ENCODE measurements at places on chromosomes 5 and 9.

GRCh38 chr9:114742947-114743346 is 61.0 kb upstream of the TEX48 start:
- no peak for DNase-seq

GRCh38 chr5:87398981-87399614 is 13.6 kb downstream of the CCNH start:
- no peak for DNase-seq

DNA sequence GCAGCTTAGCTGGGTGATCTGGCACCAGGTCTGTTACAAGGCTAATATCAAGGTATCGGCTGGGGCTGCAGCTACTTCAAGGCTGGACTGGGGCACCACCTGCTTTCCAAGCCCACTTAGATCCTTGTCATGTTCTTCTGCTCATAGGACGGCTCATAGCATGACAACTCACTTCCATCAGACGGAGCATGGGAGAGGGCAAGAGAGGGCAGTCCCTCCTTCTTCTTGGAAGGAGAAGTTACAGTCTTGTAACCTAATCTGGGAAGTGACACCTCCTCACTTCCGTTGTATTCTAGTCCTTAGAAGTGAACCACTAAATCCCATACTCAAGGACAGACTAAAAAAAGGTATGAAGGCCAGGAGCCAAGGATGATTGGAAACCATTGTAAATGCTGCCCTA is 258.2 kb downstream of the MAST4 start:
- no peak for DNase-seq

DNA sequence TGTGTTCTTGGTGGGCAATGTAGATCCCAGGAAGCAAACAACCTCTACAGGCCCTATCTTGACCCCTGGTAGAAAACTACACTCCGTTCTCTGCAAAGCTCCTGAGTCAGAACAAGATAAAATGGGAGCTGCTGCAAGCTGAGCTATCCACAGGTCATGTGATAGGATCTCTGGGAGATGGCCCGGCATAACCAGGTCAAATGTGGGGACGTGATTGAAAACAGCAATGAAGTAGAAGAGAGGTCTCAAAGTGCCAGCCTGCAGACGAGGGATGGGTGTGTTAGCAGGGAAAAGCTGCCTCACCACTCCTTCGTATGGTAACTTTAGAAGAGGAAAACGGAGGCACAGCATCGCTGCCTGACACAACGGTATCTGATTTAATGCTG is 25.0 kb downstream of the NRG2 start:
- DNase-seq = no peak

- no peak for DNase-seq
These were observed 443.6 kb downstream of the ELAVL2 start for GRCh38 chr9:23382418-23382817.

- peak; percentile 79 for DNase-seq
These were observed 28.3 kb upstream of the NIPAL4 start for GRCh38 chr5:157431544-157432200.

DNA sequence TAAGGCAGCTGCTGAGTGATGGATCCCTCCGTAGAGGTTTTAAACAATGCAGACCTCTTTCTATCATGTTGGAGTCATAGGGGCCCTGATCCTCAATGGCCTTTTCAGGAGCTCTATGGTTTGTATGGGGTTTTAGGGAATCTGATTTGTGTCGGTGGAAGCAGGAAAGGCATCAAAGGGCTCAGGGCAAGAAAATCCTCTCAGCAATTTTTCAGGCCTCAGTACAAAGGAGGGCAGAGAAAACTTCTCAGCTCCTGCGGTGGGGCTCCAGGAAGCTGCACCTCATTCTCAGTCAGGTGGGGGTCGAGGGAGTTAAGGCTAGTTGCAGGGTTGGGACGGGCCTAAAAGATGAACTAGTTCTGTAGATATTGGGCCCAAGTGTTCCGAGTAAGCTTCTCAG is 35.0 kb downstream of the GLRA1 start:
- DNase-seq = no peak

DNA sequence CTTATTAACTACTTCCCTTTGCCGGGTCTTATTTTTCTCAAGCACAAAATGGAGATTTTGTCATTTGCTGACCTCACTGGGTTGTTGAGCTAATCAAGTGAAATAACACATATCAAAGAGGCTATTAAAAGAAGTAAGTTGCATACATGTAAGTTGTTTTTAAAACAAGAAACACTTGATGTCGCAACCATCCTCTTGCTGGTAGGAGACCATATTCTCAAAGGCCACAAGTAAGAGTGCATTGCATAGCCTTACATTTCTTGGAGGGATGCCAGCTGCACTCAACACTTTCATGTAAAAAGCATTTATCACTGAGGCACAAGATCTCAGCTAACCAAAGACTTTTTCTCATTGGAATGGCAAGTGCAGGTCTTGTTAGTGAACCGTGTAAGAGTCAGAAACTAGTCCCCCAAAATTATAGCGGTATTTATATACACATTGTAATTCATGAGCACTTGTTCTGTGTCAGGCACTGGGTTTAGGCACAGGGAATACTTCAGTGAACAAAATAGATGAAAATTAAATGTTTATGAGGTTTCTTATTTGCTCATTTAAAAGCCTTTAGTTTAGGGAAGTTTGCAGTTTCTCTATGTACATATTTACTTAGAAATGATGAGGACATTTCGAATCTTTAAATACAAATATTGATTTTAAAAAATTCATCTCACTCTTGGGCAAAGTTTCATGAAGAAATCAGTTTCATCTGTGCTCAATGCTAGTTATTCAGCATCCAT is 72.0 kb downstream of the ZFAND5 start:
- peak; percentile 94 for DNase-seq

DNA sequence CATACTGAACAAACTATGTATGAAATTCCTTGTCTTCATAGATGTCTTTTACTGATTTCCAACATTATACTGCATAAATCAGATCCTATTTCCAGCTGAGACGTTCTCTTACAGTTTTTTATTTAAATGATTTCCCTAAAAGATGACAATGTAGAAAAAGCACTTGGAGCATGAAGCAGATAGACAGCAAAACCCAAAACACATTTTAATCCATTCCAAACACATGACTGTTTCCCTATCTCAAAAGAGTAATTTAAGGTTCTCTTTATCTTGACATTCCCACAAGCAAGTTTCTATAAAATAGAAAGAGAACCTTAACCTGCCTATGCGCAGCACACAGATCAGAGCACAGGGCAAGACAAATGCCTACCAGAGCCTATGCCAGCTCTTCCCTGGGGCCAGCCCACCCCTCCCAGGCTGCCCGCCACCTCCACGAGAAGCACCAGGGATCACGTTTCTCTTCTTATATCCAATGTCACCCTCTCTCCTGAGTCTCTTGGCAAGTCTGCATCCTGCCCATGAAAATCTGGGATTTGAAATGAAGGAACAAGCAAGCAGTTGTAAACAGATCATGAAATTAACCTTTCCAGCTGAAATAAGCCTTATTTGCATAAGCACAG is 52.4 kb downstream of the RETREG1 start:
- no peak for DNase-seq

Measured in fibroblast of skin of right biceps (primary cell).